Hematopoietic multipotent progenitor cell treated with erythropoietin and hydrocortisone succinate and interleukin-3 and kit ligand, for 4 days (in vitro differentiated cells): ENCODE measurements at places on chromosomes 7 and 10.

- DNase-seq = peak; percentile 57
These were observed 631 bp downstream of the SUPV3L1 start for GRCh38 chr10:69180525-69181204.

DNA sequence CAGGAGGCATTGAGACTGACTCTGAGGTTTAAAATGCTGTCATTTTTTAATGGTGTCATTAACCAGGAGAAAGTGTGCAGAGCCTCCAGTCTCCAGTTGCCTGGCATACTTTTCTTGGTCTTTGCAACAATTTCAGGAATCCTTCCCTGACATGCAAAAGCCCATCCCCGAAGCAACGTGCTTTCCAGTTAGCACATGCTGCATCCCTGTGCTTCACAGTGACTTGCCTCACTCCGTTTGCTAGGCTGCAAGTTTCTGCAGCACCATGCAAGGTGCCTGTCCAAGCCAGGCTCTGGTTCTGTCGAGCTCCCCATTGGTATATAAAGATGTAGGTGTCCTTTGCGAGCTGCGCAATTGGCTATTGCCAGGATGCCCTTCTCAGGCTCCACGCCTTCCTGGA is 135.0 kb downstream of the GALNT17 start:
- DNase-seq = no peak

- peak; percentile 82 for DNase-seq
These were observed 28.6 kb downstream of the PDSS1 start for GRCh38 chr10:26725837-26726727.

DNA sequence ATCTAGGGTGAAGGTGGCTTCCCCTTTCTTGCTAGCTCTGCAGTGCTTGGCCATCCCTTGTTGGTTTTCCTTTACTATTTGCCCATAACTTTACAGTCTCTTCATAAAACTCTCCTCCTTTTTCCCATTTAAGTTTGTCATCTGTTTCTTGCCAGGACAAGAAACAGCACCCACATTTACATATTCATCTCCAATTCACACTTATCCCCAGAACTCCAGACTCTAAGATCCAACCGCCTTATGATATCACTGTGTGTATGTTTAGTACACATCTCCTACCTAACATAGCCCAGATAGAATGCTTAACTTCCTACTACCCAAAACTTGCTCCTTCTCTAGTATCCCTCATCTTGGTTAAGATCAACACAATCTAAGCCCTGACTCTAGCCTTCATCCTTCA is 622.2 kb downstream of the KCNMA1 start:
- no peak for DNase-seq

GRCh38 chr7:36155811-36156361 is 2.8 kb downstream of the EEPD1 start:
- DNase-seq = peak; percentile 49

- no peak for DNase-seq
These were observed 89.3 kb upstream of the RNF148 start for GRCh38 chr7:122791959-122792545.

DNA sequence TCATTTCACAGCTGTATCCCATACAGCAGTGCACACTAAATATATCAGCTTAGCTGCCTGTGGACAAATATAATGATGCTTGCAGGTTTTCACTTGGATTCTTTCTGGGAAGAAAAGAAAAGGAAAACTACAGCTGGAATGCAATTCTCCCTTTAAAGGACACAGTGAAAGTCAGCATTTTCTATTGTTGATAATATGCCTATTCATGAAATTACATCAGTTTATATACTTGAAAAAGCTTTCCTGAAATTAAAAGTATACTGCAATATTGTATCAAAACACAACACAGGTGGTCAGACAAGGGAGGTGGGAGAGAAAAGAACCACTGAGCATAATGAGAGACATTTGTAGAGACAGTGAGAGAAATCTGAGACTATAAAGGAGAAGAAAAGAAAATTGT is 20.3 kb downstream of the THSD7A start:
- no peak for DNase-seq

DNA sequence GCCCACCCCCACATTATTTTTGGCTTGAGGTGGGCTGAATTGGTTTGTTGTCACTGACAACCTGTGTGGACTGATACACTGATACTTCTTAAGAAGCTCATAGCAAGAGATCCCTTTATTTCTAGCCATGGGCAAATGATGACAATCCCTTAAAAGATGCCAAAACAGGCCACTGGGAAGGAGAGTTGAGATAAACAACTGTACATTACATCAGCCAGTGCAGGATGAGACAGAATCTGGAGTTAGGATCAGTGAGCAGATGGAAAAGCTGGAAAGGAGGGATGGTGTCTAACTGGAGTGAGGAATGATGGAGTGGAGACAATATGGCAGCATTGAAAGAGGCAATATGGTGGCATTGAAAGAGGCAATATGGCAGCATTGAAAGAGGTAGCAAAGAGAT is 195.9 kb upstream of the LYZL2 start:
- DNase-seq = no peak

- peak; percentile 69 for DNase-seq
These were observed 538.7 kb downstream of the DNAJB6 start for GRCh38 chr7:157875230-157876179.

DNA sequence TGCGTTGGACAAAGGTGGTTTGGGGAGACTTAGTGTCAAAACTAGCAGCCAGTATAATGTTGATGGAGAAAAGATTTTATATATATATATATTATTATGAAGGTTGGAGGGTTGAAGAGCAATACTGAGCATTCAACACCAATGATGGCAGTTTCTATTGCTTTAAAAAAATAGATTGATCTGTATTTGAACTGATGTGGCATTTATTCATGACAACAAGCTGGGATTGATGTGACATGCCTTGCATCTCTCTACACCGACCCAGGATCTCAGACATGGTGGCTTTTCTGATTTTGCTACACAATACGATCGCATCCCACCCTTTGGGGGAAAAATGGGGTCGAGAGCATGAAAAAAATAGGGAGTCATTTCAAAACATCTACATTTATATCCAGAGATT is 175.4 kb downstream of the POU6F2 start:
- DNase-seq = no peak

GRCh38 chr7:67809586-67809985 is 813.0 kb downstream of the TYW1 start:
- DNase-seq = no peak

DNA sequence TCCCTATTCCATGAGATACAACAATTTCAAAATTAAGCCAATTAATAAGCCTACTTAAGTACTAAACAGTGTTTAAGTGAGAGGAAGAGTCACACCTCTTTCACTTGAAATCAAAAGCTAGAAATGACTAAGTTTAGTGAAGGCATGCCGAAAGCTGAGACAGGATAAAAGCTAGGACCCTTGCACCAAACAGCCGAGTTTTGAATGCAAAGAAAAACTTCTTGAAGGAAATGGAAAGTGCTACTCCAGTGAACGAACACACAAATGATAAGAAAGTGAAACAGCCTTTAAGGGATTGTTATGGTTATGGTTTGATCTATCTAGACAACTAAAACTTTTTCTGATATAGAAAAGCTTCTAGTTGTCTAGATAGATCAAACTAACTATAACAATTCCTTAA is 135.4 kb upstream of the KMT2E start:
- DNase-seq = no peak

- DNase-seq = no peak
These were observed 2.1 kb upstream of the RALA start for GRCh38 chr7:39621261-39621660.

DNA sequence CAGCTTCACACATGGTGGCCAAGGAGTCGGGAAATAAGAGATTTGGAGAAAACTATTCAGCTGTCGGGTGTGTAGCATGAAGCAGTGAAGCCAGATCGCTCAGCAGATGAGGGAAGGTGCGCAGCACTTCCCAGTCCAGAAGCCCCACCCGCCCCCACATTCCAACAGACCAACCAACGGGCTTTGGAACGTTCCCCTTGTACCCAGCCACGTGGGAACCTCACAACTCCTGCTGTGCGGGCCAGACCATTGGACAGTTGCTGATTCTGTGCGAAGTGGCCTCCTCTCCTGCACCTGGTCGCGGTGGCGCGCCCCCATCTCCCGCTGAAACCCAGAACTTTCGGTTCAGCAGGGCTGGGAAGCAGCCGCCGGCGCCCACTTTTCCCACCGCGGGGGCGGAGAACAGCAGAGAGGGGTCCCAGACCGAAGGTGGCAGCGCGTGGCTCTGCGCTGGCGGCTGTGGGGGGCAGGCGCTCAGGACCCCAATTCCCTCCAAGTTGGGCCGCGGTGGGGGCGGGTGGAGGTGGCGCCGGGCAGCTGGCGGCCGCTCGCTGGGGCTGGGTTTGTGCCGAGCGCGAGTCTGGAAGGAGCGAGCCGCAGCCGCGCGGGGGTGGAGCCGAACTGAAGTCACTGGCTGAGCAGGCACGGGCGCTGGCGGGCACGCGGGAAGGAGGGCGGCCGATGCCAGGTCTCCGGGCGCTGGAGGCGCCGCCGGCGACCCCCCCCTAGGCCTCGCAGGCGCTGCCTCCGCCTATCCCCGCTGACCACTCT is 1301.5 kb upstream of the SORCS1 start:
- peak; percentile 81 for DNase-seq

DNA sequence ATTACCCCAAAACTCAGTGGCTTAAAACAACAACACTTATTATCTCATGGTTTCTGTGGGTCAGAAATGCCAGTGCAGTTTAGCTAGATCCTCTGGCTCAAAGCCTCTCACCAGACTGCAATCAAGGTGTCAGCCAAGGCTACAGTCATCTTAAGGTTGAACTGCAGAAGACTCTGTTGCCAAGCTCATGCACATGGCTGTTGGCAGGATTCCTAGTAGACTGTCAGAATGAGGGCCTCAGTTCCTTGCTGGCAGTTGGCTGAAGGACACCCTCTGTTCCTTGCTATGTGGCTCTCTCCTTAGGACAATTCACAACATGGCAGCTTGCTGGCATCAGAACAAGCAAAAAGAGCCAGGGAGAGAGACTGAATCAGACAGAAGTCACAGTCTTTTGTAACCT is 34.7 kb downstream of the TOMM7 start:
- no peak for DNase-seq

- no peak for DNase-seq
These were observed 75.3 kb upstream of the DNAAF5 start for GRCh38 chr7:651032-651728.

GRCh38 chr10:114045136-114046086 is 1.7 kb downstream of the ADRB1 start:
- peak; percentile 69 for DNase-seq

DNA sequence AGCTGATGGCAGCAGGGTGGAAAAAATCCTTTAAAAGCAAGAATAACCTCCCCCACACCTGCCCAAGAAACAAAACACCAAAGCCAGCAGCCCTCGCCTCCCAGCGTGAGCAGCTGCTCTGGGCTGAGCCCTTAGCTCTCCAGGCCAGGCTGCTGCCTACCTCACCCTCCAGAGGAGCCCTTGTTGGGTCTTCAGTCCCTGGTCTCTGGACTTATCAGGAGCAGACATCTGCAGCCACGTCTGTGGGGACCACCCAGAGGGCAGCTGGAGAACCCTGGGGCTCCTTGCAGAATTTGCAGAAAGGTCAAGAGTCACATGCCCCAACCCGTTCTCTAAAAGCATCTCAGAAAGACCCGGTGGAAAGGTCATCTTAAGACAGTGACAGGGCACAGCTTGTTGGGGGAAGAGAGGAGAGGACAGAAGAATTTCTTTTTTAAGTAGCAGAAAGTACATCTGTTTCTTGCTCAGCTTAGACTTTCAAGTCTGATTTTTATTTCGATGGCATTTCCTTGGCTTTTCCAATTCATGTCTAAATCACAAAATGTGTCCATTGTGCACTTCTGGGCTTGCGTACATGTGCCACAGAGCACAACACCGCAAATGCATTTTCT is 425.7 kb upstream of the NFE2L3 start:
- no peak for DNase-seq

- DNase-seq = peak; percentile 84
These were observed 91.5 kb downstream of the GSDME start for GRCh38 chr7:24665564-24666294.

DNA sequence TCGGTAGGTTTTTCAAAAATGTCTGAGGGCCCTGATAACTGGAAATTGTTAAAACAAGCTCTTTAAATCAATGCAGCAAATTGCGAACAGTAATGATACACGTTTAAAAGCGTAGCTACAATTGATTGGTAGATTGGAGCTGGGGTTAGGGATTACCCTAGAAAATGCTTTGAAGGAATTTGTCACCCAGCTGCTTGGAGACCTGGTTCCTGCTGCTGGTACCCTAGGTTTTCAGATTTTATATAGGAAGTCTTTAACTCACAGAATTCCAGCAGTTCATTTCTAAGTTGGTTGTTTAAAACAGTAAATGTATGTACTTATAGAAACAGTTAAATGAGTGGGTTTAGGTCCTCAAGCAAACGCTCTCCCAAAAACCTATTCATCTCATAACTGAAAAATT is 1.5 kb downstream of the HECTD2 start:
- DNase-seq = no peak

DNA sequence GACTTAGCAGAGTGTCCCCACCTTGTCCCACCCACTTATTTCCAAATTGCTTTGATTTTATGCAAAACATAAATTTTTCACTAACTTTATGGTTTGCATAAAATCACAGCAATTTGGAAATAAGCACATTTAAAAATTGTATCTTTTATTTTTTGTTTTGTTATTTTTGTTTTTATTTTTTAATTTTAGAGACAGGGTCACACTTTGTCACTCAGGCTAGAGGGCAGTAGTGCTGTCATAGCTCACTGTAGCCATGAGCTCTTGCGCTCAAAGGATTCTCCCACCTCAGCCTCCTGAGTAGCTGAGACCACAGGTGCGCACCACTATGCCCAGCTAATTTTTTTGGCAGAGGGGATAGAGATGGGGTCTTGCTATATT is 43.2 kb downstream of the APBB1IP start:
- DNase-seq = no peak

GRCh38 chr7:121305109-121305508 is 23.7 kb upstream of the WNT16 start:
- no peak for DNase-seq

- DNase-seq = no peak
These were observed 207.1 kb upstream of the ETV1 start for GRCh38 chr7:14196555-14196954.

DNA sequence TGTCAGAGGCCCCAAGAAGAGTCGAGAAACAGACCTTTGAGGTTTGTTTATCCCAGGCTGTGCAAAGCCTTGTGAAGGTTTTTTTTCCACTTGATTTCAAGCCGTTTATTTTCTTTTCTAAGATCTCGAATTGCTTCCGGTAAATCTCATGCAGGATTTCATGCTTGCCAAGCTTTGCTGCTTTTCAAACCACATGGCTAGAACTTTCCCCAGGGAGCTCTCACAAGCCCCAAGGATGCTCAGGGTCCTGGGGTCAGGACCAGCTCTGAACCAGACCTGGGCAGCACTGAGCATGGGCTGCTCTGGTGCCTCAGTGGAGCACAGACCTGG is 48.0 kb upstream of the AQP1 start:
- DNase-seq = no peak

- DNase-seq = peak; percentile 71
These were observed 29.5 kb upstream of the INHBA start for GRCh38 chr7:41732436-41732785.

DNA sequence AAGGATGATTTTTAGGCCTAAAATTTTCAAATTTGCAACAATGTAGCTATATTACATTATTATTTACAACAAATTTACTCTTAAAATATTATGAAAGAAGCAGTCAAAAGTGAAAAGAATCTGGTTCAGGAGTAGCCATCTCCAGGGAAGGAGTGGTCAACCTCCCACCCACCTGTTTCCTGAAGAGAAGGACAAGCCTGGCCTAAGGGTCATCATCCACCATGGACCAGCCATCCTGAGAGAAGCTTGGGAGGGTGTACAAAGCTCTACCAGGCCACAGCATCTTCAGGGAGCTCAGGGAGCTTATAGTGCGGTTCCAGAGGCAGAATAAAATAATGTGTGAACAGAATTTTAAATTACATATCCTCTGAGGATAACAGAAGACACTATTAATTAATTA is 38.1 kb downstream of the COL1A2 start:
- DNase-seq = no peak

- peak; percentile 80 for DNase-seq
These were observed 57.4 kb upstream of the MXI1 start for GRCh38 chr10:110150046-110150445.
